ENCODE measurements at places on chromosomes 7 and 10.

- DNase-seq, result no peak
Measured at GRCh38 chr7:138903859-138904435, 77.2 kb downstream of the KIAA1549 start.

- DNase-seq, result no peak
Measured at GRCh38 chr10:125190414-125190813, 30.1 kb upstream of the CTBP2 start.

- DNase-seq, result no peak
Measured at GRCh38 chr10:49008091-49008490, 68.5 kb upstream of the LRRC18 start.

DNA sequence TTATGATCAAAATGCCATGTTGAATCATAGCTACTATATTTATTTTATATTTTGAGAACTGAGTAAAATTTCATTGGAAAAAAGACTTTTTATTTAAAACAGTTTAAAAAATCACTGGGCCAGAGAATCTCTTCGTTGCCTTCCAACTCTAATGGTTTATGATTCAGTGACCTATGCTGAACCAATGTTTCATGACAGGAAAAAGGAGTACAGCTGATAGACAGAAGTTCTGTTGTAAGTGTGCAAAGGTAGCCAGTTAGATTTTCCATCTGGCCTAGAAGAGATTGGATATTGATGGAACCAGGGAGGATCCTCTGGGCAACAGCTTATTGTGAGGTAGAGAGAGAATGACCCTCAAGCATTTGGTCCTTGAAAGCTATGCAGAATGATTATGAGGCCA, 745.8 kb downstream of the SUGCT start:
- no peak for DNase-seq

- DNase-seq, result no peak
Measured at GRCh38 chr10:123635131-123635530, 31.0 kb upstream of the GPR26 start.

GRCh38 chr10:32348297-32349198, 1.6 kb upstream of the EPC1 start:
- DNase-seq, result no peak

GRCh38 chr10:60224066-60224705, 165.5 kb downstream of the ANK3 start:
- DNase-seq, result no peak

GRCh38 chr7:69130396-69130795, 467.9 kb upstream of the AUTS2 start:
- DNase-seq, result no peak

GRCh38 chr7:139046143-139046542, 10.3 kb upstream of the ZC3HAV1L start:
- no peak for DNase-seq

- no peak for DNase-seq
Measured at GRCh38 chr7:77812290-77812685, 13.7 kb downstream of the PHTF2 start.

DNA sequence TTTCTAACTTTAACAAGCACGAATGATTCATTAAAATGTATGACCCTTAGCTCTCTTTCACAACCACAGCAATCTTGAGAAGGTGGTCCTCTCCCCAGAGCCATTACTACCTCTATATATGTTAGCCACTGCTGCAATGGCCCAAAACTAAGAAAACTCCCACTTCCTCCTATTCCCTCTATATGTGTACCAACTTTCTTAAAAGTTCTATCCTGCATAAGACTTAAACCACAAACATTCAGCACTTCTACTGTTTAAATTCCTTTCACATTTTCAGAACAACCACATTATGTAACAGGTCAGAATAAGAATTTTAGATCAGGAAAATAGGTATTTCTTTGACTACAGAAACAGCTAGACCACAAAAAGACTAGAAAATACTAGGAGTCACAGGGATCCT, 36.2 kb downstream of the WASL start:
- no peak for DNase-seq

- DNase-seq, result no peak
Measured at GRCh38 chr7:98879198-98879978, 1.1 kb downstream of the TRRAP start.

- DNase-seq, result no peak
Measured at GRCh38 chr7:22351329-22351692, 5.6 kb downstream of the RAPGEF5 start.

- DNase-seq, result no peak
Measured at GRCh38 chr10:7136016-7136415, 274.8 kb downstream of the SFMBT2 start.

DNA sequence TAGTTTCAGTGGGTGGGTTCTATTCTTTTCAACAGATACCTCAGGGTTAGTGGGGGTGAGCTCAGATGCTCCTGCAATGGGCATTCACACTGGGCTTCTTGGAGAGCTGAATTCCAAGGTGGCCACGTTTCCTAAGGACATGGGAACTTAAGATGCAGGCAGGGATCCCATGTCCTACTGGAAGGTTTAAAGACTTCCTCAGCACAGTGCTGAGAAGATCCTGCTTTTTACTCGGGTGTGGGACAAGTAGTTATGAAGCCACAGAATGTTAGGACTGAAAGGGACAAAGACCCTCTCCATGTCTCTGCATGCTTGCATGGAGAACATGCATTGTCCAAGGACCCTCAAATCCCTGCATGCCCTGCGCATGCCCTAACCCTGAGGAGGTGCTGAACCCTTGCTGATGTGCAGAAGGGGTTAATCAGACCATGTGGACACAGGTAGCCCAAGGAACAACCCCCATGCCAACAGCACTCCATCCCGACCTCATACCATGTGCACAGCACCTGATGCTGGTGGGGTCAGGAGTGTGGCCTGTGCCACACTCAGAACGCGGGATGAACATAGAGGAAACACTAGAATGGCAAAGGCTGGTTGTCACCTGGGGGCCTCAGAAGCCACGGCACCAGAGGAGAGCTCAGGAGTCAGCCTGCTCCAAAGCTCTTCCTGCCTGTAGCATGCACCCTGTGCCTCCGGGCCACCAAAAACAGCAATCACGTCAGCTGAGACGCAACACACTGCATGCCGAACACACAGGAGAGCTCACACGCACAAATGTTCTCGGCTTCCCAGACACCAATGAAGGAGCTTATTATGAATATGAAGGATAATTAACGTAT, 15.2 kb downstream of the IL2RA start:
- no peak for DNase-seq

GRCh38 chr7:92557249-92557648, 28.7 kb downstream of the RBM48 start:
- DNase-seq, result no peak

DNA sequence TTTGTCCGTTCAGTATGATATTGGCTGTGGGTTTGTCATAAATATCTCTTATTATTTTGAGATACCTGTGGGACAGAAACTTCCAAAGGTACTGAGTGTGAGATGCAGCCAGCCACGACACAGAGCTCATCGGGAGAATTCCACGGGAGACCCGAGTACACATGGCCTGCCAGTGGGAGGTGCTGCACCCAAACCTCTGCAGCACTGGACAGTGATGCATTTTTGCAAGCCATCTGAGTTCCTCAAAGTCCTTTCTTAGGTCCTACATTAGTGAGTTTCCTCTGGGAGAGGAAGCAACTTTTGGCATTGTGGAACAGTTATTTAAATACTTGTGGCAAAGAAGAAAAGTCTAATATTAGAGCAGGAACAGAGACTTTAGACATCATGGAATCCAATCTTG, 77.5 kb downstream of the ARID5B start:
- DNase-seq, result peak; percentile 46

DNA sequence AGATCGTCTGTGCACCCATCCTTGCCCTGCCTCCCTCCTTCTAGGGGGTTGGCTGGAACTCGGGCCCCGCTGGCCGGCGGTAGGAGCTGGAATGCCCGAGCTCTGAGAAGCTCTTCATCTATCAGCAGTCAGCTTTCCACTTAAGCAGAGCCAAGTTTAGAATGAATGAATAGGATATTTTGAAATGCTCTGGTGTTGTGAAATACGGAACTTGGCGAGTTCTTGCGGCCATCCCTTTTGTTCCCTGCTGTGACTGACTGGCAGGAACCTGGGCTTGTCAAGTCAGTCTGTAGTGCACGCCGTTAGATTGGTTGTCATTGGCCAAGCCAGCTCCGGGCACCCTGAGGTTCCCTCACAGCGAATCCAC, 33.3 kb downstream of the FOXK1 start:
- DNase-seq, result peak; percentile 84

DNA sequence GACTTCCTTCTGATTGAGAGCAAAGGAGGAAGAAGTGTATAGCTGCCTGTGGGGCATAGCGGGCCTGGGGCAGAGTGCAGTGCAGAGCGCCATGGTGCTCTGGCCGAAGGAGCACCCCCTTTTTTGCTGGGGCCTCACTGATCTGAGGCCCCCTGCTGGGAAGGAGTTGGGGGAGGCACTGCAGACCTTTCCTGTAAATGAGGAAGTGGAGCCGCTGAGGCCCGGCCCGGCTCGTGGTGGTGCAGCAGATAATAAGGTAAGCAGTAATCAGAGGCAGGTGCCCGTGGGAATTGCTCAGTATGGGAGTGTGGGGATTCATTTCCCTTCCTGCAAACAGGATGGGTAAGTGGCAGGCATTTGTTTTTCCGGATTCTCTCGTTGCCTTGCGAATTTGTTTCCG, 373.7 kb upstream of the MKI67 start:
- no peak for DNase-seq

GRCh38 chr7:142934056-142934455, 510 bp upstream of the TRPV5 start:
- DNase-seq, result no peak

- DNase-seq, result peak; percentile 48
Measured at GRCh38 chr7:47088329-47089067, 493.4 kb downstream of the TNS3 start.
